ENCODE measurements at places on chromosomes 16 and 17. TPM values are rescaled to one million over a fixed set of nuclear protein-coding genes. Genes with fewer than 3 reads are reported as not detected.

GRCh38 chr16:48300391-48300856 lies 53.1 kb upstream of the ABCC11 start:
- no peak for DNase-seq

The FA2H gene
- not detected for total RNA-seq

DNA sequence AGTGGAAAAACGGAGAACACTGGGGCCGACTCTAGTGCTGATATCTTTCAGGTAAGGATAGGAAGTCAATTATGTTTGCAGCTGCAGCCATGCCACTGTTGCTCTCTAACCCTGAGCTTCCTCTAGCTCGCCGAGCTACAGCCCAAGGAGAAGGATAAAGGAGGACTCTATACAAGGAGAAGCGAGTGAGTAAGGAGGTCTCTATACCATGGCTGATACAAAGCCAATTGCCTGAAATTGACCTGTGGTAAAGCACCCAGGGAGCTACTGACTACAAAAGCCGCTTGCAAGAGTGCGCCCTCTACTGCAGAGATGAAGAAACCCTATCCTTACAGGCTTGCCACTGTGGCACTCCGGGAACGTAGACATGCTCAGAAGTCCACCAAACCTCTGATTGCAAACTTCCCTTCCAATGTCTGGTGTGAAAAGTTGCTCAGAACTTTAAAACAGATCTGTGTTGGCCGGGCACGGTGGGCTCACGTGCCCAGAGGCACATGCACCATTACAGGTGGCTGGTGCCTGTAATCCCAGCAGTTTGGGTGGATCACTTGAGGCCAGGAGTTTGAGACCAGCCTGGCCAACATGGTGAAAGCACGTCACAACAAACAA lies 10.8 kb upstream of the SLC46A1 start:
- no peak for DNase-seq

DNA sequence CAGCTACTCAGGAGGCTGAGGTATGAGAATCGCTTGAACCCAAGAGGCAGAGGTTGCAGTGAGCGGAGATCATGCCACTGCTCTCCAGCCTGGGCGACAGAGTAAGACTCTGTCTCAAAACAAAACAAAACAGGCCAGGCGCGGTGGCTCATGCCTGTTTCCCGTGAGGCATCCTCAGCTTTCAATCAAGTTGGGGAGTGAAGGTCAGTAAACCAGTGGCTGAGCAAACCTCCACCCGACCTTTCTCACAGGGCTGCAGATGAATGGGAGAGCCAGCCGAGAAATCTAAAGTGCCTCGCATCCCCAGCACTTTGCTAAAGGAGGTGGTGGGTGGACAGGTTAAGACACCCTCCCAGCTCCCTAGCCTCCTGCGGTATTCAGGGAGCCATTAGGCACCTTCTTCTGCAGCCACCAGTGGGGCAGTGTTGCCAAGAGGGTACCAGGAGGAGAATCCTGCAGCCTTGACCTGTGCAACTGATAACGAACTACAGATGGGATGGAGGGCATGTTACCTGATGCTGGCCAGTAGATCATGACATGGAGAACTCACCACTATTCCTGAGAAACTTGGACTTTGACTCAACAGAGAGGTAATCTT lies 59.0 kb downstream of the KPNA2 start:
- peak; percentile 38 for DNase-seq

- no peak for DNase-seq
Observed at GRCh38 chr16:88437367-88437964, 15.6 kb upstream of the ZFPM1 start.

GRCh38 chr16:50011707-50012106 lies 13.3 kb upstream of the CNEP1R1 start:
- DNase-seq = no peak

The FOXN1 gene
- total RNA-seq = not detected

GRCh38 chr17:9050801-9051401 lies 29.6 kb downstream of the NTN1 start:
- DNase-seq = peak; percentile 56

GRCh38 chr17:70891306-70891705 lies 722.0 kb downstream of the KCNJ2 start:
- no peak for DNase-seq

The C17orf100 gene
- not detected for total RNA-seq

GRCh38 chr17:68577497-68577821 lies 23.7 kb downstream of the FAM20A start:
- DNase-seq = no peak

DNA sequence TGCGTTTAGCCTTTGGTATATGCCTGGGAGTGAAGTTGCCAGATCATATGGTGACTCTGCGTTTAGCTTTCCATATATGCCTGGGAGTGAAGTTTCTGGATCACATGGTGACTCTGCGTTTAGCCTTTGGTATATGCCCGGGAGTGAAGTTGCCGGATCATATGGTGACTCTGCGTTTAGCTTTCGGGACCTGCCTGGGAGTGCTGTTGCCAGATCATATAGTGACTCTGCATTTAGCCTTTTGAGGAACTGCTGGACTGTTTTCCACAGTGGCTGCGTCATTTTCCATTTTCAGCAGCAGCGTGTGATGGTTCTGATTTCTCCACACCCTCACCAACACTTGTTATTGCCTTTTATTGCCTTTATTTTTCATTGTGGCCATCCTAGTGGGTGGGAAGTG lies 73.0 kb downstream of the OR1D5 start:
- DNase-seq = peak; percentile 55

DNA sequence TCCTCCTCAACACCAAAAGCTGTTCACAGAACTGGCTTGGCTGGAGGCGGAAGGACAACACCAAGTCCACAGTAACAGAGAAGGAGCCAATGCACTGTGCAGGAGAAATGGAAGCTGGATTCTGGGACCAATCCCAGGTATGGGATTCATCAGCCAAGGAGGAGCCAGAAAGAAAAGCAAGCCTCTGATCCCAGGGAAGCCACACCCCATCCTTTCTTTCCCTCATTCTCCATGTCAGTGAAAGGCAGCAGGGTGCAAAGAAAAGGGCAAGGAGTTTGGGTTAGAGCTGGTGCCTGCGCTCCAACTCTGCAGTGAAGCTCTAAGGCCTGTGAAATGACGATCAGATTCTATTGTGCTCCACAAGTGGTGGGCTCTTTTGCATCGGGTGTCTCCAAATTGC lies 11.0 kb downstream of the DCAKD start:
- DNase-seq = no peak

The KCNJ16 gene
- not detected for total RNA-seq

The ABCC6 gene
- total RNA-seq = 1.8 TPM

The MED1 gene
- total RNA-seq = 19.0 TPM

GRCh38 chr16:49738832-49739231 lies 117.1 kb downstream of the ZNF423 start:
- no peak for DNase-seq

Data from right atrium auricular region (tissue), 2 donors.